Stimulated activated CD4-positive, alpha-beta T cell treated with anti-CD3 and anti-CD28 coated beads, Interleukin-2, amount 100 ng/mL, for 4 hours (primary cell): ENCODE measurements at places on chromosomes 12 and 14.
A peak's percentile ranks its signal among the peaks of the same experiment; 100 is the strongest.

GRCh38 chr12:14560904-14561574 is 6.6 kb downstream of the PLBD1 start:
- no peak for DNase-seq

DNA sequence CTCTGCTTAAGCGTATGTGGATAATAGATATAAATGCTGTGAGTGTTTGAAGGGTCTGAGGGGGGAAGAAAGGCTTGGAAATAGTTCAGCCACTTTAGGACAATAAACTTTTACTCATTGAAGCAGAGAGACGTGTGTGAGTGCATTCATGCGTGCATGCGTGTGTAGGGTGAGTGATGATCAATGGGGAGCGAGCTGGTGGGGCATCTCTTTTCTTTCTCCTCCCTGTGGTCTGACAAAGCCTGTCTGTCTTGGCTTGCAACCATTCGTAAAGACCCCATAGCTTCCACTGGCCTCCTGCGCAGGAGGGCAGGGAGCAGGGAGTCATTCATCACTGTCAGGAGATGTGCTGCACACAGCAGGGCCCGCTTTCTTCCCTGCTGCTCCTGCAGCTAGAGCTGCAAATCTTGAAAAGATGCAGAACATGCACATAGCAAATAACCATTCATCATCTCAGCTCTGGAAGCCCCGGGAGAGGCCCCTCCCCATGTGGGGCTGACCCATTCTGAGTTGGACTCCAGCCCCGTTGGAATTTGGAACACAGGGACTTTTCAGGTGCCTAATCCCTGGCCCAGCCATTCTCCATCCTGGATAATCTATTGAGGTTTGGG is 223.2 kb downstream of the PPM1H start:
- no peak for DNase-seq

DNA sequence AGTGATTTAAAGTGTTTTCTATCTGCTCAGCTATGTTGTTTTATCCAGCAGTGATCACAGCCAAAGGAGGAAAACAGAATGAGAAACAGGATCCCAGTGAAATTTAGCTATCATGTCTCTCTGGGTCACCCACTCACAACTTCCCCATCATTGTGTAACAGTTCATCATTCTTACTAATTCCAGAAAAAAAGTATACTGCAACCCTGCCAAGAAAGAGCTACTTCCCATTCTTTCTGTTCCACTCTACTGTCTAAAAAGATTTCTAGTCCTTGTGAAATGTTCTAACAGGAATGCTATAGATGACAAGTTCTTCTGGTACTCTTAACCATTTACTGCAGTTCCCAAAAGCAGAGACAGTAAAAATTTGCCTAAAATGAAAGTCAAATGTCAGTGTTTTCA is 39.2 kb upstream of the CD163 start:
- no peak for DNase-seq

- no peak for DNase-seq
These were observed 286.6 kb upstream of the FLRT2 start for GRCh38 chr14:85243321-85243720.

DNA sequence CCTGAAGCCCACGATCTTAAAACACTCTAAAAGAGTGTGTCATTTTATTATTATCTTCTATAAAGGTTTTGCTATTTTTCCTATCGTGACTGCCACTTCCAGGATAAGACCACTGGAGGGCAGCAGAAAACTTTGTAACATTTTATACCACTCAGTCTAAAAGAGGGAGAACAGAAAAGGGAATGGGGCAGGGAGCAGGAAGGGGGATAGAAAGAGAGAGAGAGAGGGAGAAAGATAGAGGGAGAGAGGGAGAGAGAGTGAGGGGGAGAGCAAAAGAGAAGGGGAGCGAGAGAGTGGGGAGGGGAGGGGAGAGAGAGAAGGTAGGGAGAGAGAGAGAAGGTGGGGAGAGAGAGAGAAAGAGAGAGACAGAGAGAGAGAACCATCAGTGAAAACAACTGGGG is 2.0 kb upstream of the ART4 start:
- peak; percentile 22 for DNase-seq

DNA sequence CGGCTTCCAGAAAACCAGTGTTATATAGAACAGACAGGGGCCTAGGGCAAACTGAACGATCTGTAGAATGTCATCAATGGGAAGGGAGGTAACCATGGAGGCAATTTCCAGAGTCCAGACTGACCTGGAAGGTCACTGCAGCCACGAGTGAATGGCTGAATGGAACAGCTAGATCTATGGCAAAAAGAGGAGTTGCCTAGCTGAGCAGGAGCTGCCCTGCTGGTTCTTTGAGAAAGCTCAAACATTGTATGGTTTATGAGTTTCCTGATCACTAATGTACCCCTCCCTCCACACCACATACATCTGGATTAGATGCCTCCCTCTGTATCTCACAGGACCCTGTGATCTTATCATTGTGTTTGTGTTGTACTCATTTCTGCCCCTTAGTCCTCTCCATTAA is 1.0 kb upstream of the RERG start:
- DNase-seq: no peak

- no peak for DNase-seq
These were observed 92.5 kb downstream of the GPHN start for GRCh38 chr14:66600416-66600815.

- DNase-seq: no peak
These were observed 56.5 kb upstream of the CDKL1 start for GRCh38 chr14:50452979-50453705.

- DNase-seq: no peak
These were observed 14.3 kb upstream of the CORO1C start for GRCh38 chr12:108745641-108746040.

DNA sequence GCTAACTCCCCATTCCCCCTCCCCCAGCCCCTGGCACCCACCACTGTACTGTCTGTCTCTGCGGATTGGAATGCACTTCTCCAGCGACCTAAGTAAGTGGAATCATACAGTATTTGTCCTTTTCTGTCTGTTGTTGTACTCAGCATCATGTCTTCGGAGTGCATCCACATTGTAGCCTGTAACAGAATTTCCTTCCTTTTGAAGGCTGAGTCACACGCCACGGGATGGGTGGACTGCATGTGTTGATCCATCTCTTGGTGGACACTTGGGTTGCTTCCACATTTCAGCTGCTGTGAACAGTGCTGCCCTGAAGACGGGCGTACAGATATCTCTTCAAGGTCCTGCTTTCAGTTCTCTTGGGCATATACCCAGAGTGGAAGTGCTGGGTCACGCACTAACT is 34.4 kb downstream of the DDX51 start:
- DNase-seq: no peak

DNA sequence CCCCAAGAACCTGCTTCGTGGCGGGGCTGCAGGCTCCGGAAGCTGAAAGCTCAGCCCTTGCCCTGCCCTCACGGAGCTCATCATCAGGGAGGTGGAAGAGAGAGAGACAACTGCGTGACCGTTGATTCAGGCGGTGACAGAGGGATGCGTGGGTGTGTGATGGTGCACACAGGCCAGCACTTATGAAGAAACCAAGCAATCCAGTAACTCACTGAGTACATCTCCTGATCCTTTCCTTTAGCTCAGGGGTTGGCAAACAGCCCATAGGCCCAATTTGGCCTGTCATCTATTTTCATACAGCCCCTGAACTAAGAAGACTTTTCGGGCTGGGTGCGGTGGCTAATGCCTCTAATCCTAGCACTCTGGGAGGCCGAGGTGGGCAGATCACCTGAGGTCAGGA is 49.9 kb downstream of the TESC start:
- DNase-seq: no peak

DNA sequence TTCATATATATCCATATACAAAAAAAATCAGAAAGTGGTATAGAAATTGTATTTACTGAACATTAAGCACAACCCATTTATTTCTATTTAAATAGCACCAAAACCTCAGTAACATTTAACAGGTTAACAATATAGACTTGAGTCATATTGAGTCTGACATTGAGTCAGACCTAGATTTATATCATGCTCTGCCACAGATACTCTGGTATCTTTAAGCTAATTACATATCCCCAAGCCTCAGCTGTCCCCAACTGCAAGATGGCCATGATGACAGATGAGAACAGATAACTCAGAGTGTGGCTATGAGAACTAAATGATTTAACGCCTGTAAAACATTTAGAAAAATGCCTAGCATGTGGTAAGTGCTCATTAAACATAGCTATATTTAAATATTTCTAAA is 40.3 kb downstream of the IFNG start:
- no peak for DNase-seq

DNA sequence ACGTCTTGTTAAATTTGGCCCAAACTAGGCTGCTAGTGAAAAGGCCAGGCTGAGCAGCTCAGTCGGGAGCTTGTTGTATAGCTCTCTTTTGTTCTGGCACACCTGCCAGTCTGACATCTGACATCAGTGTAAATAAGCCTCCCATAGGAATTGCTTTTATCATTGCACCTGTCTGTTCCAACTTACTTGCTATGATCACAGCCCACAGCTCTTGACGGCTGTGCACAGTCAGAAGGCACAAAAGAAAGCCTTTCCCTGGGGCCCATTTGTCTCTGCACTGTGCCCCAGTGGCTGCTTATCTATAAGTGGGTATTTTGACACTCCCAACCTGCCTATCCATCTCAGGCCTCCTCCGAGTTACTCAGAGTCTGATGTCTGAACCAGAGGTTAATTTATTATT is 324.5 kb downstream of the NUAK1 start:
- DNase-seq: no peak

- DNase-seq: no peak
These were observed 48.7 kb downstream of the NEUROD4 start for GRCh38 chr12:55068416-55069010.

DNA sequence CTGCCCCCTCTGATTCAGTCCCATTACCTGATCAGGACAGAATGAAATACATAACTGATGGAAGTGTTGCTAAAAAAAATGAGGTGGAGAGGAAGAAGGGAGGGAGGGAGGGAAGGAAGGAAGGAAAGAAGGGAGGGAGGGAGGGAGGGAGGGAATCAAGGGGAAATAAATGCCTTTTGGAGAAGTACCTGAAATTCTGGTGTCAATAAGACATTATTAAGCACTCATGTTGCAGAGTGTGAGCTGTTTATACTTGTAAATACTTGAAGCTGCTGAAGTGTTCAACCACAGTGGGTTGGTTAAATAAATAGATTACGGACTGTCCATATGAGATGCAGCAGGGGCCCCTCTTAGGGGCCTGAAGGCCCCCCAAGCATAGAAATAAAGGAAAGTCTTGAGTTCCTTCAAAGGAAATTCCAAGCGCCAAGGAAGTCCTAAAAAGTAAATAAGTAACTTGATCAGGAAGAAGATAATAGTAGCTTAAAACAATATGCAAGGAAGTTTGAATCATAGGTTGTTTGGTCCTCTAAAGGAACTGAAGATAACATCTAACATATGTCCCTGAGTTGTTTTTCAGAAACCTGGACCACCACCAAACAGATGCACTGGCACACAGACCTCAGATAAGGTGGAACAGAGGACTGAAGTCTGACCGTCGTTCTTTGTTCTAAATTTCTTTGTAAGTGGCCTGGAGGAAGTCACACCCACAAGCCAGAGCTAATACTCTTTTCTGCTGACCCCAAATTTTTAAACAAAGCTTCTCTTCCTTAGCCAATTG is 110.8 kb downstream of the SEC23A start:
- DNase-seq: no peak

GRCh38 chr12:85784096-85784720 is 52.0 kb downstream of the RASSF9 start:
- DNase-seq: no peak

GRCh38 chr14:98682033-98682432 is 590.0 kb downstream of the BCL11B start:
- DNase-seq: no peak

- peak; percentile 79 for DNase-seq
These were observed 1.0 kb upstream of the DDX23 start for GRCh38 chr12:48852734-48853688.

GRCh38 chr12:109433618-109434017 is 43.5 kb downstream of the KCTD10 start:
- DNase-seq: no peak

DNA sequence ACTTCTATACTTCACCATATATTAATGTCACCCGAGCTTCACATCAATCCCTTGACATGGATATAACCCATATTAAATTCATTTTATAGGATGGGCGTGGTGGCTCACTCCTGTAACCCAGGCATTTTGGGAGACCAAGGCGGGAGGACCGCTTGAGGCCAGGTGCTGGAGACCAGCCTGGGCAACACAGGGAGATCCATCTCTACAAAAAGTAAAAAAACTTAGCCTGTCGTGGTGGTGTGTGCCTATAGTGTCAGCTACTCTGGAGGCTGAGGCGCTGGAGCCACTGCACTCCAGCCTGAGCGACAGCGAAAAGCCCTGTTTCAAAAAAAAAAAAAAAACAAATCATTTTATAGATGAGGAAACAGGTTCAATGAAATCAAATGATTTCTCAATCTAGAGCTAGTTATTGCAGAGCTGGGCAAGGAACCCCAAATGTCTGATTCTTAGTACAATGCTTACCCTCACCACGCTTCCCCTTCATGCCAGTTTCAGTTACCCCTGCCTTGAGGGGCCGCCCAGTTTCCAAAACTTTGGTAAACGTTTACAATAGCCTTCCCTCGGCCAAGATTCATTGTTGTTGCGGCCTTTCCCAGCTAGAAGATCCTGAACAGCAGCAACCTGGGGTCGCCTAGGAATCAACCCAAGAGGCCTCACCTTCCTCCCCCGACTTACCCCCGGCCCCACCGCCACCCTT is 751 bp downstream of the PSMB5 start:
- no peak for DNase-seq

DNA sequence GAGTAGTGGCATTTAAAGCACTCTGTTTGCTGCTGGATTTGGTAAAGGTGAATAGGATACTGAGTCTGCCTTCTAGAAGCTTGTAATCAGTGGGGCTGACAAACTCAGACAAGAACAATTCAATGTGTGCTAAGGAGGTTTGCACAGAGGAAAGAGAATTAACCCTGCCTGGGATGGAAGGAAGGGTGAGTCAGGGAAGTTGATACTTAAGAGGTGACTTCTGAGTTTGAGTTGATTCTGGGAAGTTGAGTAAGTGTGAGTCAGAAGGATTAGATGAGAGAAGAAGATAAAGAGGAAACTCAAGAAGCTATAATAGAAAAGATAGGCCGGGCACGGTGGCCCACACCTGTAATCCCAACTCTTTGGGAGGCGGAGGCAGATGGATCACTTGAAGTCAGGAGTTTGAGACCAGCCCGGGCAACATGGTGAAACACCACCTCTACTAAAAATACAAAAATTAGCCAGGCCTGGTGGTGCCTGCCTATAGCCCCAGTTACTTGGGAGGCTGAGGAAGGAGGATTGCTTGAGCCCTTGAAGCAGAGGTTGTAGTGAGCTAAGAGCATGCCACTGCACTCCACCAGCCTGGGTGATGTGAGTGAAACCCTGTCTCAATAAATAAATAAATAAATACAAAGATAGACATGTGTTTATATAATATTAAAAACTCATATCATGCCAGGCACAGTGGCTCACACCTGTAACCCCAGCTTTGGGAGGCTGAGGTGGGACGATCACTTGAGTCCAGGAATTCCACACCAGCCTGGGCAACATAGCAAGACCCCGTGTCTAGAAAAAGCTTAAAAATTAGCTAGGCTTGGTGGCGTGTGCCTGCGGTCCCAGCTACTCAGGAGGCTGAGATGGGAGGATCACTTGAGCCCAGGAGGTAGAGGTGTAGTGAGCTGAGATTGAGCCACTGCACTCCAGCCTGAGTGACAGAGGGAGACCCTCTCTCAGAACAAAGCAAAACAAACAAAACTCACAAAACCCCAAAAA is 126.8 kb upstream of the CPM start:
- no peak for DNase-seq
